ENCODE measurements at places on chromosomes 11 and 22.

DNA sequence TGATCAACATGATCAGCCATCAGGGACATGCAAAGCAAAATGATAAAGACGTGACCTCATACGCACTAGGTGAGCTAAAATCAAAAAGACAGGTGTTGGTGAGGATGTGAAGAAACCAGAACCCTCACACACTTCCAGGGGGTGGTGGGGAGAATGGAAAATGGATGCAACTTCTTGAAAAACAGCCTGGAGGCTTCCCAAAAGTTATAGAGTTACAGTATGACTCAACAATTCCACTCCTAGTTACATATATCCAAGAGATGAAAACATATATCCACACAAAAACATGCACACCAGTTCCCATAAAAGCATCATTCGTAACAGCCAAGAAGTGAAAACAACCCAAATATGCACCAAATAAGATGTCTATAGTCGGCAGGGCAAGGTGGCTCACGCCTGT is 42.1 kb upstream of the APLNR start:
- DNase-seq = no peak

GRCh38 chr22:49724893-49725489 is 102.7 kb downstream of the BRD1 start:
- no peak for DNase-seq

DNA sequence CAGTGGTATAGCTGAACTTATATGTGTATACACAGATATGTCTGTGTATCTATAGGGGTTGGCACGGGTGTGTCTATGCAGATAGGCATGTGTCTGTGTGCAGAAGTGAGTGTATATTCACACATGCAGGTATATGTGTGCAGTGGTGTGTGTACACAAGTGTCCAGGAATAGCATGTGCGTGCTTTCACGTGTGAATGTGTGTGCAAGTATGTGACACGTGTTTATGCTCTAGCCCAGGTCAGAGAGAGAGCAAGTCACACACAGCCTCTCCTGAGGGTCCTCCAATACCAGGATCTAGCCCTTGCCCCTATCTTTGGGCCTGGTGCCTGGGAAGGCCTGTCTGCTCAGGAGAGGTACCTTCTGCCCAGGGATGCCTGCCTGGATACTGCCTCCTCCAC is 26.3 kb downstream of the PDE2A start:
- no peak for DNase-seq

DNA sequence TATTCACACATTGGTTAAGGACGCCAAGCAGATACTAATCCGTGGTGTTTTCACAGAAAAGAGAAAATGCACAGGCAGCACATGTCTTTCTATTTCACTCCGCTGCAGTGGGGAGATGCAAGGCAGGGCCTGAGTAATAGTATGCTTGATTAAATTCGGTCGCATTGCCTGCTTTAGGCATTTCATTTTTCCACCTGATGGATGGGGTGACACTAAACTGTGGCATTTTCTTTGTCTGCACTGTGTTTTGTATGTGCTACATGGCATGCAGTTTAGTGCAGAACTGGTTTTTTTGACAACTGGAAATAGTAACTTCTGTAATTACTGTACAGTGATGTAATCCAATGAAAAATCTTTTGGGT is 94.9 kb downstream of the SLC17A6 start:
- no peak for DNase-seq

DNA sequence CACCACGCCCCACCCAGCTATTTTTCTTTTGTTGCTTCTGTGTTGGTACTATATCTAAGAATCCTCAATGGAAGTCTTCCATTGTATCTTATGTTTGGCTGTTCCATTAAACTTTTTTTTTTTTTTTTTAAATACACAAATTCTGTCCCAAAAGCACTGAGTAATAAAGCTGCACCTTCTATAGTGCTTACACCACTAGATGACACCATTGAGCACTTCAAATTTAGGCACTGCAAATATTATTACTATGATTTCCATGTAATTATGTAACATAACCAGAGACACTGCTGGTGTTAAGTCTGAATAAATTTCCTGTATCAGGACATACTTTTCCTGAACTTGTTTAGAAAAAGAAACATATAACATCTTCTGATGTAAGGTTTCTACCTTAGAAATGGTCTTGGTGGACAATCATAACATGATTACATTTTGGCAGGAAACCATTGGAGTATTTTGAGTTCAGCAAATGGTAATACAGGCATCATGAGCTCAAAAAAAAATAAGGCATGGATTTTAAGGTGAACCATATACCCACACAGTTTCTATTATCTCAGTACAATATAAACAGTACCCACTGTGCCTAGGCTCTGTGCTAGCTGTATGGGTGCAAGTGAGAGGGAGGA is 110.5 kb downstream of the ATG16L2 start:
- no peak for DNase-seq

GRCh38 chr22:42279425-42280020 is 9.1 kb upstream of the TCF20 start:
- no peak for DNase-seq

GRCh38 chr22:31486951-31487350 is 2.7 kb downstream of the EIF4ENIF1 start:
- DNase-seq = no peak

All from SK-N-MC (cell line).